CD4-positive, CD25-positive, alpha-beta regulatory T cell (primary cell): ENCODE measurements at places on chromosomes 5 and 9.

GRCh38 chr5:32827981-32828380, 116.9 kb downstream of the NPR3 start:
- DNase-seq = no peak

DNA sequence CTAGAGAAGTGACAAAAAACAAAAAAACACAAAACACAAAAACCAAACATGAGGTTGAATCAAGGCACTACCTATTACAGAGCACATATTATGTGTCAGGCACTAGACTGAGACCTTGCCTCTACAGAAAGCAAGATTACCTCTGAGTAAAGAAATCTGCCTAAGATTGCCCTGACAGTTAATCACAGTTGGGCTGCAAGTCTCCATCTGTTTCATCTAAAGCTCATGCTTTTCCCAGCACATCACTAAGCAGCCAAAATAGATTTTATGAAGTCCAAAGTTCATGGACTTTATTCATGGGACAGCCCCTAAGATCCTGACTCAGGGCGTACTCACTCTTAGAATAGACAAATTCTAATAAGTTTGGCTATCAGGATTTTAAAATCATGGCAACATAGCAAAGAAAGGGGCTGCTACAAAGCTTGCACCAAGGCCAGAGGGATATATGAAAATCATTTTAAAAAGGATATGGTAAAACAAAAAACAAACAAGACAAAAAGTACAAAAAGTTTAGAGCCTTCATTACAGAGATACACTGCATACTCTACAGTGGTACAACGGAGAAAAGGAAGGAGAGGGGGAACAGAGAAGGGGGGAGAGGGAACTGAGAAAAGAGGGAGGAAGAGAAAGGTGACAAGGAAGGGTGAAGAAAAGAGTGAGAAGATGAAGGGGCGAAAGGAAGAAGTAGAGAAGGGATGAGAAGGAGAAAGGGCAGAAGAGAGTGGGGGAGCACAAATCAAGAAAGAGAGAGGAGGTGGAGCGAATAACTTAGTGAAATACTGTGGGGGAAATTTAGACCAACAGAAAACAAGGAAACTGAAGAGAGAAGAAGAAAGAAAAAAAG, 58.2 kb downstream of the RICTOR start:
- DNase-seq = no peak

DNA sequence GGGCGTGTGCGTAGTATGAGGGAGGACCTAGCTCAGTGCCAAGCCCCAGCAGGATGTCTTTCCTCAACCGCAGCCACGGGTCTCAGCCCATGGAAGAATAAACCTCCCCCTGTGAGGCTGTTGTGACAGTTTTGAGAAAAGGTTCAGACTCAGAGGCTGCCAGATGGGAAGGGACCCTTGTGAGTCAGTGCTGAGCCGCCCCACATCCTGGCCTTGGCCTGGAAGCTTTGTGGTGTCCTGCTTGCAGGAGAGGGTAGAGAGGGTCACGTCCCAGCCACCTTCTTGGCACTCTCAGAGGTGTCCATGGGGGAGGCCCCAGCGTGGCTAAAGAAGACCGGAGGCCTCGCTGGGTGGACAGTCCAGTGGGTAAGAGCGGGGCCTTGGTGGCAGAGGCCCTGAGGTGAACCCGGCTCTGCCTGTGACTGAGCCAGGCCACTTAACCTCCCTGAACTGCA, 2.8 kb downstream of the GRHPR start:
- DNase-seq = no peak

DNA sequence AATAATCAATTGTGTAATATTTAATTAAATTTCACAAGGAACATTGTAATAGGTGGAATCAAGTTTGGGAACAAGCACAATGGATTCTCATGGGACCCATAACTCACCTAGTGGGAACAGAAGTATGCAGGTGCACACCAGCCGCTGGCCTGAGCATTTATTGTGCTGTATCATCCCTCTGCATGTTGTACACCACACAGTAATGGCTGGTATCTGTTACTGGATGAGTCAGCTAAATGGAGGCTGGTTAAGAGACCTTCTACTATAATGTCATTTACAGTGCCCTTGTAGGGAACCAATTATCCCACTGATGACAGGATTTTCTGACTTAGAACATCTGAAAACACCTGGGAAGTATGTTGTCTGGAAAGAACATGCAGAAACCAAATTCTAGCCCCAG, 3.2 kb upstream of the MAP3K1 start:
- DNase-seq = no peak

- DNase-seq = no peak
Measured at GRCh38 chr9:94913550-94913949, 187.1 kb downstream of the AOPEP start.

DNA sequence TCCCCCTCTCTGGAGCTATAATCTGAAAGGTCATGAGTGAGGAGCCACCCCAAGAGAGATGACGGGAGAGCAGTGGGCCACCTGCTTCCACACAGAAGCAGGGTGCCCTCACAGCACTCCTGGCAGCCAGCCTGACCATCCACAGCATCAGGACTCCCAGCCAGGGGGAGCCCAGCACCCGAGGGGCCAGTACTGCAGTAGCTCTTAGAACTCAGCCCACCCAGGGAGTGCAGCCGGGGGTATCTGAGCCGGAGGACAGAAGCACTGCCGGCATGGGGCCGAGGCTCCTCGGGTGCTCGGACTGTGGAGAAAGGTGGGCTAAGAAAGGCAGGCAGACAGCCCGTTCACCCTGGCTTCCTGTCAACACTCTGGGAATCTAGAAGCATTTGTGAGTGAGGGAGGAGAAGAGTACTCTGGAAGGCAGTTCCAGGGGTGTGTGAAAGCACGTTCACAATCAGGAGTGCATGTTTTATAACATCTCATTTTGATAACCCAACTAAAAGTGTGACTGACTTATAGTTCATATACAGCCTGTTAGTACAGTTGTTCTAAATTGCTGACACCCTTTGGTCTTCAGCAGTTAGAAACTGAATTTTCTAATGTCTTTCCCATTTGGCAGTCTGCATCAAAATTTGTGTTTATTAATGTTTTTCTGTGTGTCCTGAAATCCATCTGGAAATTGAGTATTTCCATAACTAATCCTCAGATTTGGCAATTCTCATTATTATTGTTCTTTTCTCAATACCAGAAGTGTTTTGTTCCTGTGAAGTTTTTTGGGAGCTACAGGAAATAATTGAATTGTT, 25.9 kb upstream of the ASPN start:
- DNase-seq = no peak

DNA sequence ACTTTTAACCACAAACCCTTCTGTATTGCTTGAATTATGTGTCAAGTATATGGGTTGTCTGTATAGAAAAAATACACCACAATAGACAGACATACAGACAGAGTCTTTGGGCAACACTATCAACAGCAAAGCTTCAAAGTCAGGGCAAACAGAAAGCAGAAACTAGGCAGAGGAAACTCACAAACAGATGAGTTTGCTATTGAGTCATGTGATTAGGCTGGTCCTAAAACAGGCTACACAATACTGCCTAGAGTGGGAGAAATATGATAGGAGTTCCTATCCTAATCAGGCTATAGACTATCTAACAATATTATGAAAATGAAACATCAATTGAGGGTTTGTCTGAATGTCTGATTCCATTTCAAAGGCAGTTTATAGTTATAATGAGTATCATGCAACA, 156.4 kb downstream of the EDIL3 start:
- DNase-seq = no peak

GRCh38 chr5:166726406-166726805, 1565.0 kb upstream of the WWC1 start:
- no peak for DNase-seq

DNA sequence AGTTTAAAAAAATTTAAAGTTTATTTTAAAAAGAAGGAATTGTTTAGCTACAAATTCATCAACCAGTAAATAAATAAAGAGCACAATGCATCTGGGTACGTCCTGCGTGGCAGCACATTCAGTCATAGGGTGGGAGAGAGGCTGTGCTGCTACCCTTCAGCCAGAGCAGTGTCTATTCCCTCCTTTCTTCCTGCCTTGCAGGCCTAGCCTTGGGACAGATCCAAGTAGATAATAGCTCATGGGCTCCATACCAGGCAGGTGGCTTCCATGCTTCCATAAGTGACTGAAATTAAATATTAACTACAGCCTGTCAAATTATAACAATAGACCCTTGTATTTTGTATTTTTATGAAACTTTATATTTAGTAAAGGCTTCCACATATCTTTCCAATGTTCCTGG, 408.3 kb upstream of the RGMB start:
- DNase-seq = no peak

DNA sequence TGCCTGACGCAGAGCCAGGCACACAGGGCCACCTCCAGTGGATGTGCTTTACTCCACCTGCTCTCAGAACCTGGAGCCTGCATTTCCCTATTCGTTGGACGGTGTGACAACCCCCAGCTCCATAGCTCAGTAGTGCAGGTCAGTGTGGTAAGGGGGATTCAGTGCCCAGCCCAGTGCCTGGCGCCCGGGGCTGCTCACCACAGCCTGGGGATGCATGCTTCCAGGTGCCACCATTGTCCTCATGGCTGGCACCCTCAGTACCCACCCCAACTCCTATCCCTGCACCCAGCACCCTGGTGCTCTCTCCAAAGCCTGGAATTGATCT, 32.8 kb upstream of the ADAMTS2 start:
- DNase-seq = no peak
